ENCODE measurements at places on chromosomes 2 and 18.

DNA sequence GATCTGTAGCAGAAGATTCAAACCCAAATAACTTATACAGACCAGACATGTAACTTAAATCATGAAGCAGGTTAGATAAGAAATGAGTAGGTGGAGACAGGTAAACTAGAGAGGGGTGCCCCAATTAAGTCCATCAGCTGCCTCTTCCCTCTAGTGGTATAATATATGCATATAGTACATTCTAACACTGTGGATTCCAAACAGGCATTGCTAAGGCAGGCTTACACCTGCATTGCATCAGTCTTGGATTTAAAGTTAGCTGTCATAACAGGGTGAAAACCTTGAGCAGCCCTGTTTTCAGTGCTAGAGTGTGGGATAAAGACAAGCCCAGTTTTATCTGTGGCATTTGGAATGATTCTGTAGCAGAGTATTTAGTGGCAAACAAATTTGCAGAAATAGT is 63.4 kb downstream of the NYAP2 start:
- DNase-seq: no peak

DNA sequence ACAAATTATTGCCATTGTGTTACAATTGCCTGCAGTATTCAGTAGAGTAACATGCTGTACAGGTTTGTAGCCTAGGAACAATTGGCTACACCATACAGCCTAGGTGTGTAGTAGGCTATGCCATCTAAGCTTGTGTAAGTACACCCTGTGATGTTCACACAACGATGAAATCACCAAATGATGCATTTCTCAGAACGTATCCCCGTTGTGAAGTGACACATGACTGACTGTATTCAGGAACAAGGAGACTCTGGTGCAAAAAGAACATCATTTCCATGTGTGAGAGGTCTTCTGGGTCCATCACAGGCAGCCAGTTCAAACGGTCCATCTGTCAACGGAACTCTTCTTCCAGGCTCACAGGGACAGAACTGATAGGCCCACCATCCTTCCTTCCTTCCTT is 263.7 kb downstream of the ANAPC1 start:
- no peak for DNase-seq

DNA sequence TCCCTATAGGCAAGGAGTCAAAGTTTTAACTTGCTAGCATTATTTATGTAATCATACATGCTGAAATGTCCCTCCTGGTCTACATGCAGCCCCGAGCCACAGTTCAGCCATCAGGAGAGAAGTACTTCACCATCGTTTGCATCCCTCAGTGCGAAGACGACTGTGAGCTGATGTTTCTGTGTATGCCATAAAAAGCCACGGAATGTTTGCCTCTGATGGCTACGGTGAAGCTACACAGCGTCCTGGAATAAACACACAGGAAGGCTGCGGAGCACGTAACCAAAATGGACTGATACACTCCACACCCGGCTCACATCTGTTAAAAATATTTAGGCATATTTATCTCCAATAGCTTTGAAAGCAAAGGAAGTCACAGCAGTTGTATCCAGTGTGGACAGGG is 4.3 kb upstream of the SALL3 start:
- DNase-seq: no peak

GRCh38 chr2:217329023-217329431 is 469.2 kb upstream of the TNP1 start:
- no peak for DNase-seq

- no peak for DNase-seq
Observed at GRCh38 chr18:8625461-8626092, 16.3 kb downstream of the RAB12 start.

DNA sequence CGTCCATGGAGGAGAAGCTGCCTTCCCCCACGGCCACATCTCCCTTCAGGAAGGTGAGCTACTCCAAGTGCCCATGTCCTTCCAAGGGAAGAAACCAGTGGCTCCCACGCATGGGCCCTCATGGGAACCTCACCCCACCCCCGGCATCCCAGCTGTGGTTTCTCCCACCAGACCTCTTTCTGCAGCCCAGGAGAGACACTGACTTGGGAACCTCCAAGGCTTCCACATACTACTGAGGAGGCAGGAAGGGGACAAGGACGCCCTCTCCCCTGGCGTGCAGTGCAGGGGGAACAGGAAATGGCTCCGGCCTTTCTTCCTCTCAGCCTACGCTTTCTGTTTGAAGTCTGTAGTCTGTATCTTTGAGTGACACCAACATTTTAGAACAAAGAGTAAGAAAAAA is 104.5 kb upstream of the EPC2 start:
- DNase-seq: no peak

DNA sequence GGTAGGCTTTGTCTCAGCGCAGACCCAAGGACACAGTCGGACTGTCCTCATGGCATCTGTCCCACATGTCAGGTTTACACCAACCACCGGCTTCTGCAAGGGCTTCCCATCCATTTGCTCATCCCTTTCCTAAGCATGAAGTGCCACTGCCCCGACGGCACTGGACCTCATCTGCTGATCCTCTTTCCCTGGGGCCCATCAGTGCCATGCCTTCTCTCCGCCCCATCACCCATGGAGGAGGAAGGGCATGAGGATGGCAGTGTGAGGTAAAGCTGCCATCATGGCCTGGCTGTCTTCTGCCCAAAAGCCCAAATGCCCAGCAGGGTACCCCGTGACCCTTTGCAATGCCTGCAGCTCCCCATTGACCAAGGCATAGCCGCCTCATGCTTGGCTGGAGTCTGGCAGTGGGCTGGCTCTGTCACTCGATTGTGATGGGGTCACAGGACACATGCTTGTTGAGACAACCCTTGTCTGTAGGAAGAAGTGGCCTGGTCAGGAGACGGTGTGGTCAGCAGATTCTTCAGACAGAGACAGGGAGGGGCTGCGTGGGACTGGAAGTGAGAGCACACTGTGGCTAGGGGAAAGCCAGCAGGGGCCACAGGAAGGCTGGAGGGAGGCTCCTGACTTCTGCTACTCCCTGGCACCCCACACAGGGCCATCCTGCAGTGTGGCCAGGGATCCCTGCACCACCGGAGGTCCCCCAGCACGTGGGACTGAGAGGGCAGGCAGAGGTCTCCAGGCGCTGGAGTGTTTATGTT is 493.7 kb upstream of the HS6ST1 start:
- DNase-seq: no peak

DNA sequence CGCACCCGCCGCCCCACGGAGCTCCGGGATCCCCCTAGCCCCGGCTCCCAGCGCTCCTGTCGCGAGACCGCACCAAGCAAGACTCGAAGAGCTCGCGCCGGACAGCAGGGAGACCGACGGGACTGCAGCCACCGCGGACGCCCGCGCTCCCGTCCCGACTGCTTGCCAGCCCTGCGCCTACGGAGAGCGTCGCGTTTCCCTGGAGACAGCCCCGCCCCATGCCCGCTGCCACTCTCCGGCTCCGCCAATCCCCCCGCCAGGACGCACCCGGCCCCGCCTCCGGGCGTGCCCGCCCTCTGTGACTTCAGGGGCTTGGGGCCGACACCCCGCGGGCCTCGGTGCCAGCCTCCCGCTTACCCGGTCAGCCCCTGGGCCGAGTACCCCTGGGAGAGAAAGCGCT is at the start of gene ANKMY1:
Gene ANKMY1, minus strand, starts transcription at position 181 of the 400 bp plus-strand sequence. CDS start 653 bp downstream, outside the sequence.
- peak; percentile 54 for DNase-seq

- DNase-seq: no peak
Observed at GRCh38 chr2:171652416-171652785, 34.9 kb upstream of the DYNC1I2 start.

GRCh38 chr2:128237911-128238697 is 80.6 kb downstream of the HS6ST1 start:
- no peak for DNase-seq

DNA sequence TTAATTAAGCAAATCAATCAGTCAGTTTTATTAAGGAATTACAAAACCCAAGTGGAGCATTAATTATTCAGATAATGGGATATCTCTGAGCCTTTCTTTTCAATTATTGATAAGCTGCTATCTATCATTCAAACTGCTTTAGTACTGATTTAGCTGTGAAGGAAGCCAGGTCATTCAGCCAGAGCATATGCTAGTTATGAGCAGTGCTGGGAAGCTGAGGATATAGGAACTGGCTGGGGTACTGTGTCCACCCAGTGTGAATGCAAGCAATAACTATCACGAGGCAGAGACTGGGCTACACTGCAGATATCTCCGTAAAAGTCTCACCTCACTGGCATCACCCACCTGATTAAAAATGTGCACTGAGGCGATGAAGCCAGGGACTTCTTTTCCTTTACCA is 496.7 kb upstream of the PIK3C3 start:
- DNase-seq: no peak

- no peak for DNase-seq
Observed at GRCh38 chr2:144521686-144522085, 1.8 kb upstream of the ZEB2 start.

DNA sequence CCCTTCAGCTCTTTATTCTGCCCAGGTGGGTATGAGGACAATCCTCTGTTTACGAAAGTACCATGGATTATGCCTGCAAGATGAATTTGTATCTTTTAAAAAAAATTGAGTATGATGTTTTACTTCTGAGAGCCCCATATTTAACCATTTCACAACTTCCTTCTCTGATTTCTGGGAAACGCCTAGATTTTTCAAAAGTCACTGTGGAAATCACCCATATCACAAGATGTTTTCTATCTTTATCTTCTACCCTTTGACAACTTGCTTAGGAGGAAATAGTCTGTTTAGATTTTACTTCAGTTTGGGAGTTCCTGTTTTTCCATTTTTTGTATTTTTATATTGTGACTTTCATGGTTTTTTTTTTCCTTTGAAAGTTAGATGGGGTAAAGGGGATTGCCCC is 53.0 kb downstream of the ICOS start:
- DNase-seq: no peak

DNA sequence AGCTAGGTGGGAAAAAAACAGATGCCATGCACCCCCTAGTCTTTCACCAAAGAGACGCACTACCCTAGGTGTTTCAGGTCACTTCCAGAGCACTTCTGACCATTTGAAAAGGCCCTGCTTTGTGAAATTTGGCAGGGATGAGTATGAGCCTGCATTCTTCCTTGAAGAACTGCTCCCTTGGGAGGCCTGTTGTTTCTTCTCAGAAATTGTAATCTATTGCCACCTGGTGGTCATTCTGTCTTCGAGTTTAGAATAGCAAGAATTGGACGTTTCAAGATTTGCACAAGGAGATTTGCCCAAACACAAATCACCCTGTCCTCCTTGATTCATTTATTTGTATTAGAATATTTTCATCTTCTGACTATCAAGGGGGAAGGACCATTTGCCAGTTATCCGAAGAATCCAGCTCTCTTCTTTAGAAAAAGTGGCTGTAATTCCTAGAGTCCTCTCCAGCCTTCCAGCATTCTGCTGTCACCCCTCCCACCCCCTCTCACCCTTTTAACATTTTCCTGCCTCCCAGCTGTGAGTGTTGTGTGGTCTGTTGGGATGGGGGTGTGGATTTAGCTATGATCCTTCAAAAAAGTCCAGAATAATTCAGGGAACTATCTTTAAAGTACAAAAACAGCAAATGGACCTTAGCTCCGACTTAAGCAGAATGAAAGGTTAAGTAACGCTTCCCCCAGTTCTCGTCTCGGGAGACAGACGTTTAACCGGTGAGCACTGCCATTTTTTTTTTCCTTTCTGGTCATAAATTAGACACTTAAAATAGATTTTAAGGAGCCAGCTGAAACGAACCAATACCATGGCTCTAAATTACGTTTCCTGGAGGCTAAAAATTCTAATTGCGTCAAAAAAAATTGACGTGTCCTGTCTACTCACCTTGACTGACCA is 3.7 kb upstream of the GAD1 start:
- DNase-seq: no peak

- no peak for DNase-seq
Observed at GRCh38 chr2:109712746-109713145, 81.4 kb upstream of the RGPD5 start.

DNA sequence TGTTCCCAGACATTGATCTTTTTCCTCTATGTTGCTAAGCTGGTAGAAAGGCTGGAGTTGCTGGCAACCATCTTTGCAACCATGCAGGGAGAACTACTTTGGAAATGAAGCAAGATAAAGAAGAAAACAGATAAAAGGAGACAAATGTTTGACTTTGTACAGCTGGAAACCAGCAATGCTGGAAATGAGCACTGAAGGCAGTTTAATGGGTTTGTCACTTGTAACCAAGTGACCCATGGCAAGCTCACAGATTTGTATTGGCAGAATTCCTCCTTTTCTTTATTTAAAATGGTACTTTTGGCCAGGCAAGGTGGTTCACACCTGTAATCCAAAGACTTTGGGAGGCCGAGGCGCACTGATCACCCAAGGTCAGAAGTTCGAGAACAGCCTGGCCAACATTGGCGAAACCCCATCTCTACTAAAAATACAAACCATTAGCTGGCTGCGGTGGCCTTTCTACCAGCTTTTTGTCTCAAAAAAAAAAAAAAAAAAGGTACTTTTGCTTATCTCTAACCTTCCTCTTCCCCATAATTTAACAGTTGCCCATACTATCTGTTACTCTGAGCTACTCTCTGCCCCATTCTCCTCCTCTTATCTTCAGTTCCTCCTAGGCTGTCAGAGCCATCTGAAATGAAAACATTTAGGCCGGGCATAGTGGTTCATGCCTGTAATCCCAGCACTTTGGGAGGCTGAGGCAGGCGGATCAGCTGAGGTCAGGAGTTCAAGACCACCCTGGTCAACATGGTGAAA is 2.0 kb upstream of the BOLA3 start:
- no peak for DNase-seq

DNA sequence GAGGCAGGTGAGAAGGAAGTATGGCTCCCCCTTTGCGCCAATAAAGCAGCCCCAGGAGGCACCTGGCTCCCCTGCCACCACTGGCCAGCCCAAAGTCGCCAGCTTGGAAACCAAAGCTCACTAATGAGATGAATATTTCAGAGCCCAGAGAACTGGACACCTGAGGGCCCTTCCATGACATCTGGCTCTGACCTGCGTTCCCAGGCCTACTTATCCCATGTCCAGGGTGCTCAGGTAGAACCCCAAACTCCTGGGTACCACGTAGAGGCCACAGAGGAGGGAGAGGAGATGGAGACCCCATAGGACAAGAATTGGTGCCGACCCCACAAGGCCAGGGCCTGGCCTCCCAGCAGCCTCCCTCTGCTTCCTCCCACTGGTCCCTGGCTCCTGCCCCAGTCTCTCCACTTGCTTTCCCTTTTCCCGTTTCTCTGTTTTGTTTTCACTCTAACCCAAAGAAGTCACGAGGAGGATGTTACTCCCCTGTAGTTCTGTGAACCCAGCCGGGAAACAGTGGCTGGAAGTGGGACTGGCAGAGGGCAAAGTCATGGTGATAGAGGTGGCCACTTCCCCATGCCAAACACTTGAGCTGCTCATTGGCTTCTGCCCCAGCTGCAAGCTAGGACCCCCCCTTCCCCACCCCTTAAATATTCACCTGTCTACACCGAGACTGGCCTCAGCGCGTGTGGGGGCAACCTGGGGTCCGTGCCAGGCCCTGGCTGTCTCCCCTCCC is 820 bp downstream of the TMBIM1 start:
- DNase-seq: no peak

- DNase-seq: no peak
Observed at GRCh38 chr2:223519471-223519870, 82.7 kb downstream of the SCG2 start.

DNA sequence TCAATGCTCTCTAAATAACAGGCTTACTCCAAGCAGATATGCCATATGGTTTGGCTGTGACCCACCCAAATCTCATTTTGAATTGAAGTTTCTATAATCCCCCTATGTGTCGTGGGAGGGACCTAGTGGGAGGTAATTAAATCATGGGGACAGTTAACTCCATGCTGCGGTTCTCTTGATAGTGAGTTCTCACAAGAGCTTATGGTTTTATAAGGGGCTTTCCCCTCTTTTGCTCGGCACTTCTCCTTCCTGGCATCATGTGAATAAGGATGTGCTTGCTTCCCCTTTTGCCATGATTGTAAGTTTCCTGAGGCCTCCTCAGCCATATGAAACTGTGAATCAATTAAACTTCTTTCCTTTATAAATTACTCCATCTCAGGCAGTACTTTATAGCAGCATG is 302.7 kb upstream of the ZC3H15 start:
- DNase-seq: no peak

- no peak for DNase-seq
Observed at GRCh38 chr2:199999166-199999565, 43.8 kb downstream of the MAIP1 start.
